HCT116 (cell line): ENCODE measurements at places on chromosomes 2 and 18.

DNA sequence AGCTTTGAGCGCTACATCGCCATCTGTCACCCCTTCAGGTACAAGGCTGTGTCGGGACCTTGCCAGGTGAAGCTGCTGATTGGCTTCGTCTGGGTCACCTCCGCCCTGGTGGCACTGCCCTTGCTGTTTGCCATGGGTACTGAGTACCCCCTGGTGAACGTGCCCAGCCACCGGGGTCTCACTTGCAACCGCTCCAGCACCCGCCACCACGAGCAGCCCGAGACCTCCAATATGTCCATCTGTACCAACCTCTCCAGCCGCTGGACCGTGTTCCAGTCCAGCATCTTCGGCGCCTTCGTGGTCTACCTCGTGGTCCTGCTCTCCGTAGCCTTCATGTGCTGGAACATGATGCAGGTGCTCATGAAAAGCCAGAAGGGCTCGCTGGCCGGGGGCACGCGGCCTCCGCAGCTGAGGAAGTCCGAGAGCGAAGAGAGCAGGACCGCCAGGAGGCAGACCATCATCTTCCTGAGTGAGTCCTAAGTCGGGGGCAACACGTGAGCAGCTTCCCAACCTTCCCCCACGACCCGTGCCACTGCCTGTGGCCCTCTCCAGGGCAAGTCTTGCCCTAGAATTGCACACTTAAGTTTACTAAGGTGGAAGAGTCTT is 928 bp downstream of the GPR39 start:
- DNase-seq, result no peak

DNA sequence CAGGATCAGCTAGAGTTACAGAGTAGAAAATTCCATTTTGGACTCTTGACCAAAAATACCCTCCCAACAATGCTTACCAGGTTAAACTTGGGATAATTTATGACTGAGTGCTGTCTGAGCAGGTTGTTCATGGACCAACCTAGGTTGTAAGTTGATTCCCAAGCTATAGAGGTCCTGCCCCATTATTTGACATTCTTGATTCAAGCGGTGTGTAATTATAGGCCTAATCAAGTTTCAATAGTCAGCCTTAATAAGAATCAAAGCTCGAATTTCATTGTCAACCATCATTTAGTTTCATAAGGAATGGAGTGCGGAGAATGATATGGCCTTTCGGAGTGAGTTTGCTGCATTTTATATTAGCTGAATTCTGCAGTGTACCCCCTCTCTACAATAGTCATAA is 152.8 kb upstream of the FIGN start:
- DNase-seq, result no peak

DNA sequence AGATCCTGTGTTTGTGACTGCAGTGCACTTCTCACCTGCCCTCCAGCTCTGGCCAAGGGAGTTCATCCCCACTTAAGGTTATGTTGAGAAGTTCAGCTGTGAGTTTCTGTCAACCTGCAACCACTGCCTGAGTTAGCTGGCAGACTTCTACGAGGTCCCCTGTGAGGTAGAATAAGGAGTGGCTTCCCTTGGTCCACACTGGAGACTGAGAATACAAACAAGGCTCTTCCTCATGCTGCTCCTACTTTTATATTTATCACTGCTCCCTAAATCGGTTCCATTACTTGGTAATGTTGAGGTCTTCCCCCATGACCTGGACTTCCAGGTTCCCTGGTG is 353.2 kb upstream of the CWC22 start:
- no peak for DNase-seq

GRCh38 chr2:1538663-1539062 is 125.4 kb downstream of the TPO start:
- DNase-seq, result peak; percentile 45
